ENCODE measurements at places on chromosomes 6 and 20.

DNA sequence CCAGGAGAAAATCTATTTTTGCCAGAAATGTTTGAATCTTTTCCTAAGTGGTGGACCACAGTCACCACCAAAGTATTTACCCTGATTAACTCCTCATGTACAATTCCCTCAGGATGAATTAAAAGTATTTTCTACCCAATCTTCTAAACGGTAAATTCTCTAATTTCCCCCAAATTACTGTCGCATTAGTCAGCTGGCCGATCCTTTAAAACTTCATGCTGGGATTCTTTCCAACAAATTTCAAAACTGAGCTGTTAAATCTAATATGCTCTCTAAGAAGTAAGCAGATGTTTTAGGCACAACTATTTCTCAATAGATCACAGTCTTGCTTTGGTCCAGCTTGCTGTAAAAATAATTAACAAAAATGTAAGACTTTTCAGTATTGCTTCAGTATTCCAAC, 447.2 kb downstream of the FRK start:
- no peak for DNase-seq

- no peak for DNase-seq
Measured at GRCh38 chr6:84764332-84765049, at the start of gene TBX18. TSS of gene TBX18 (minus strand) at chr6:84764598. CDS start at chr6:84764181, 417 bp downstream.

- DNase-seq, result no peak
Measured at GRCh38 chr6:39821046-39821740, 29.0 kb downstream of the DAAM2 start.

DNA sequence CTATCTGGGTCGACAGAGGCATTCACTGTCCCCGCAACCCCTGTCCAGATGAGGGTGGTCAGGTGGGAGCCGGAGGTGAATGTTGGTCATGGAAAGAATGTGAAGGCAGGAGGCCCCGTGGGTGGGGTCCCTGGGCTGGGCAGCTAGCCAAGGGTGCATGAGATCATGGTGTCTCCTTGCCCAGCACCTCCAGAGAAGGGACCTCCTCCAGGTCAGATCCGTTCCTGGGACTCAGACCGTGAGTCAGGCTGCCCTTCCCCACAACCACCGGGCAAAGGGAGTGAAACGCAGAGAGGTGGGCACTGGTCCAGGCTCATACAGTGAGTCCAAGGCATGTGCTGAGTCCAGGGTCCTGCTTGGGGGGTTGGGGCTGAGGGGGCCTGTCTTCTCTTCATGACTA, 3.5 kb downstream of the FOXS1 start:
- DNase-seq, result no peak

GRCh38 chr20:63052571-63053431, 46.0 kb upstream of the BHLHE23 start:
- no peak for DNase-seq

DNA sequence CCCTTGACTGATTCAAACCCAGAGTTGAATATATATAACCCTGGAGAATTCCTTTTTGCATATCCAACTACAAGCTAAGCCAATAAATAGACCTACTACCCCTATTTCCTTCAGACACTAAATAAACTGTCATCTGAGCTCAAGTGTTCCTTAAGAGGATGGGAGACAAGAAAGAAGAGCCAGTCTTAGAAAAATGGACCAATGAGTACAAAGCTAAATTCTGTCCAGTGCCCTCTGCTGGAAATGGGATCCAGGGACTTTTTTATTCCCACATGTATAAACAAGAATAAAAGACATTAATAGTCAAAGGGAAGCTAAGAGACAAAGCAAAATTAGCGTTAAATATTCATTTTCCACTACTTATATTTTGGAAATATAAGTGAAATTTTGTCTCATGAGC, 4.8 kb downstream of the PPP1R10 start:
- DNase-seq, result no peak

DNA sequence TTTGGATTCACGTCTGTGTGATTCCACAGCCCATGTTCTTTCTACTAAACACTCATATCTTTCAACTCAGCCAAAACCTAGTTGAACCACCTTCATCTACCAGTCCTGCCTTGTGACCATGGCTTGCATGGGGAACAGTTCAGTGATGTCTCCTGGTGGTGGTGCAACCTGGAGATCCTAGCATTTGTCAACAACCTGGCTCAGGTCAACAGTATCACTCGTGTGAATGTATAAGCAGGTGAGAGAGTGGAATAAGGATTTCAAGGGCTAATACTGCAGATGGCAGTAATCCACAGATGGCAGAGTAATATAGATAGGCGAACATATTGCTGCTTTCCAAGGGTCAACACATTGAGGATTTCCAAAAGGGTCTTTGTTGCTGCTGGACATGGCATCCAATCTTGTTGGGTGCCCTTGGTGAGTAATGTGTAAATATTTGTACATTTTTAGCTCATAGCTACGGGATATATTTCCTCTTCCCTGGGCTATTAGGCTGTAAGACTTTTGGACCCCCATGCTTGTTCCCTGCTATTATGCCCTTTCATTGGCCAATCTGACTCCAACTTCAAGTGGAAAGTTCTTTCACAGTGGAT, 13.4 kb downstream of the PBOV1 start:
- DNase-seq, result no peak

All from anterior cingulate cortex (tissue), 58 donors.